NCI-H1417 treated with DMSO at 0.1 percent for 48 hours (cell line): ENCODE measurements at places on chromosomes 5 and 9.

- DNase-seq, result no peak
These were observed at the start of gene RNF38 for GRCh38 chr9:36399980-36400331. RNF38 (minus strand) TSS chr9:36400269; CDS start chr9:36400108, 161 bp downstream.

- no peak for DNase-seq
These were observed 24.3 kb downstream of the CPLX2 start for GRCh38 chr5:175895686-175896102.

DNA sequence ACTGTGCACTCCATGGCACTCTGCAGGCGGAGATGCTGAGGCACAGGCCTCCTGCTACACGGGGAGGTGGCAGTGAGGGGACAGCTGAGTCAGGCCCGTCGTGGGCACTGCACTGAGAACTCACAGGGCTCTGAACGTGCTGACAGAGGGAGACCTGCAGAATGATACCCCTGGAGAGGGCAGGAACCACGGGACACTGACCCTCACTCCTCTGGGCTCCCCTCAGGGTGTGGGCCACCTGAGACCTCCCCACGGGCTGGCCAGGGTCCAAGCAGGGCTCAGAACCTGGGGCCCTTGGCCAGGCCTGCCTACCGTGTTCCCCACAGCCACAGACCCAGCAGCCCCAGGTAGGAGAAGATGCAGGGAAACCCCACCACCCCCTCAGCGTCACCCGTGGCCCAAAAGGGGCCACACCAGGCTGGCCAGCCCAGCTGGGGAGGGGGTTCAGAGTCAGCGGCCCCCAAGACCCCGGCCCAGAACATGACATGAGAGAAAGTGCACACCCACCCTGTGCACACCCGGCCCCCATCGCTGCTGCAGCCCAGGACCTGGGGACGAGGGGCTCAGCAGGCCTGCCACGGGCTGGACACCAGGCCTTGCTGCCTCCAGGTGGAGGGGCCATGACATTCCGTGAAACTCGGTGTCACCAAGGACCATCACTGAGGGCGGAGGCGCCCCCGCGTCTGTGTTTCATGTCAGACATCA lies 30.9 kb downstream of the GLT6D1 start:
- no peak for DNase-seq

DNA sequence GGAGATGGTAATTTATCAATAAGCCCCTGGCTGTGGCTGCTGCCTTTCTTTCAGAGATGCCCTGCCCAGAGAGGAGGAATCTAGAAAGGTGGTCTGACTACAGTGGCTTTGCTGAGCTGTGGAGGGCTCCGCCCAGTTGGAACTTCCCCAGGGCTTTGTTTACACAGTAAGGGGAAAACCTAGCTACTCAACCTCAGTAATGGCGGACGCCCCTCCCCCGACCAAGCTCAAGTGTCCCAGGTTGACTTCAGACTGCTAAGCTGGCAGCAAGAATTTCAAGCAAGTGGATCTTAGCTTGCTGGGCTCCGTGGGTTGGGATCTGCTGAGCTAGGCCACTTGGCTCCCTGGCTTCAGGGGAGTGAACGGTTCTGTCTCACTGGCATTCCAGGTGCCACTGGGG lies 865.4 kb upstream of the ACO1 start:
- no peak for DNase-seq

- no peak for DNase-seq
These were observed 106.2 kb downstream of the IZUMO3 start for GRCh38 chr9:24439456-24439855.

GRCh38 chr9:112380102-112380824 lies at the start of gene HSDL2:
HSDL2 (plus strand) TSS chr9:112380108; CDS start chr9:112380164, 56 bp downstream.
- DNase-seq, result no peak

GRCh38 chr5:132110930-132111329 lies 37.3 kb downstream of the CSF2 start:
- no peak for DNase-seq

DNA sequence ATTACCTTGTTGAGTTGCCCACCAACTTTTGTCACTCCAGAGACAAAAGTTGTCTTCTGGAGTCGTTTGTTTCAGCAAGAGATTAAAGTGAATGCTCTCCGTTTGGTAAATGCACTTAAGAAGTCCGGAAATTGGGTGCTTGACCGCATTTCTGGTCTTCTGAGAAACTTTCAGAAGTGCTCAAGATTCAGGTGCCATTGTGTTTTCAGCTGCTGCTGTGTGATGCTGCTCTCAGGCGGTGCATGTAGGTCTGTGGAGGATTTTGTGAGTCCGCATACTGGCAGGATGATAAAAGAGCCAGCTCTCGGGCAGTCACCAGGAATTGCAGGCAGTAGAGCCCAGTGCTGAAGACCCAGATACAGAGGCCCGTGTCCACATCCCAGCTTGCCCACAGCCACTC lies 5.9 kb upstream of the NFIL3 start:
- DNase-seq, result no peak

DNA sequence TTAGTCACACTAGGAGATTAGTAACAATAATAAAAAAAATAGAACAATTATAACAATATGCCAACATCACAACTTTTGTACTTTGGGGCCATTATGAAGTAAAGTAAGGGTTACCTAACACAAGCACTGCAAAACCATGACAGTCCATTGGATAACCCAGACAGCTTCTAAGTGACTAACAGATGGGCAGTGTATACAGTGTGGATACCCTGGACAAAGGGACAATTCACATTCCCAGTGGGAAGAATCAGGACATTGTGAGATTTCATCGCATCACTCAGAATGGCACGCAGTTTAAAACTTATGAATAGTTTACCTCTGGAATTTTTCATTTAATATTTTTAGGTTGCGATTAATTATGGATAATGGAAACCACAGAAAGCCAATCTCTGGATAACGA lies 45.6 kb upstream of the JADE2 start:
- DNase-seq, result no peak

DNA sequence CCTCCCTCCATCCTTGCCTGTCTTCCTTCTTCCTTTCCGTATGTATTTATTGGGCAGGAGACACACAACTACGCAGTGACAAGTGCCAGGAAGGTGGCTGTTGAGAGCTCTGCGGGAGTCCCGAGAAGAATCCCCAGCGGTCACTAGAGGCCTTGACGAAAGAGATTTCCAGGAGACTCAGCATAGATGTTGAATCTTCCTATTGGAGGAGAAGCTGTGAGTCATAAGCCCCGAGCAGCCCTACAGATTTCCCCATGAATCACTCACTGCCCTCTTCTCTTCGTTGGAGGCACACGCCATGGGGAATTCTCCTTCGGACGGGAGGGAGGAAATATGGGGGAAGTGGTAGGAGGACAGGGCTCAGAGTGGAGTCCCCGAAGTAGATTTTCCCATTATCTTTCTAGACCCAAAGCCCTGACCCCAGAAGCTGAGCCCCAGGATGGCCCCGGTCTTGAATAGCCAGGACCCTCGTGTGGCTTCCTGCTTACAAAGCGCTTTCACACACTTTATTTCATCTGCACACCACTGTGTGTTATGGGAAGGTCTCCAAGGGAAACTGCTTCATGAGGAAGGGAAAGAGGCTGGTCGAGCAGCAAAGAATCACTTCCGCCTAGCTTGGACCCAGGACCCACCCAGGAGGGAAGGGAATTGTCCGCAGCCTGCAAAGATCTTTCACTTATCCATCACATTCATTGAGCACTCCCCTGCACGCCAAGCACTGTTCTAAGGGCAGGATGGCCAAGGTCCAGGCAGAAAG lies 12.7 kb downstream of the DUSP1 start:
- DNase-seq, result no peak

GRCh38 chr5:32297181-32298058 lies 15.3 kb downstream of the MTMR12 start:
- no peak for DNase-seq

DNA sequence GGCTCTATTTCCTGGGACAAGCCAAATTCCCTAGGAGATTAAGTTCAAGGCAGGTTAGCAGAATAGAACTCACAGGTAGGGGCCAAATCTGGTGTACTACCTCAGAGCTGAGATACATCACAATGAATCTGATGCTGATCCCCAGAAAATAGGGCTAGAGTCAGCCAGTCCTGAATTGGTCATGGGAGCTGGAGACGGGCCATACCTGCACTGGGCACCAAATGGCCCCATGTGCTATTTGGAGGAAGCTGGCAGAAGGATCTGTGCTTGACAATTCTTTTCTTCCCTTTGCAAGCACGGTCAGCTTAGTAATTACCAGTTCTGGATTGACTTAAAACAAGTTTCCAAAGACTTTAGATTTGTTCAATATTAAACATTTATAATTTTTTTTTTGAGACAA lies 10.4 kb upstream of the GNAQ start:
- no peak for DNase-seq

GRCh38 chr5:63655043-63655442 lies 307.2 kb downstream of the HTR1A start:
- DNase-seq, result no peak

GRCh38 chr9:28024676-28025075 lies 451.4 kb upstream of the C9orf72 start:
- DNase-seq, result peak; percentile 23

DNA sequence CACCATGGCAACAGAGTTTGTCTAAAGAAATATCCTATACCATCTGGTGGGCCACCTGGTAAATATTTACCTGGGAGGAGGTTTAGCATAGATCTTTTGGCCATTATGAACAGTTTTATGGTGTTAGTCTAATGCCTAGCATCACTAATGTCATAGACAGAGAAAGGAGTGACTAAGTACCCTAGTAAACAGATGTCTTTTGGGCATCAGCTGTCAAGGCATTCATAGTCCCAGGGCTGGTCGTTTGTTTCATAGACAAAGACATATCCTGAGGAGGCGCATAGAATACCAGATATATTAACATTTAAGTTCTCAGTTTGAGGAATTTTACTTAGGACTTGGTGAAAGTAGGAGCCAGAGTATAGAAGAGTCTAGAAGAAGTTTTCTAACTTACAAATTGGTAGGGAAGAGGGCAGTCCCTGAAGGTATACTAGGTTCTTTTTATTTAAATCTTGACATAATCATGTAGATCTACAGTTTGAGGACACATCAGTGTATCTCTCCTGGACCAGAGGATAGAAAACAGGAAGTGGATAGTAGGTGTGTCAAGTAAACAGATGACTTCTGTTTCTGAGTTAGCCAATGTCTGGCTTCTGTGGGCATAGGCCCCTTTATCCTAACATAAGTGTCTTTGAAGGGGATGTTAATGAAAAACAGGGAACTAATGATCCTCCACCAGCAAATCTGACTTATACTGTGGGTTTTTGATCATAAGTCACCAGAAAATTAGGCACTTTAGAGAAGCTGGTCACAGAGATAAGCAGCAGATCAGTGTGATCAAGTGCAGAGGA lies 105.0 kb upstream of the PRSS3 start:
- no peak for DNase-seq

DNA sequence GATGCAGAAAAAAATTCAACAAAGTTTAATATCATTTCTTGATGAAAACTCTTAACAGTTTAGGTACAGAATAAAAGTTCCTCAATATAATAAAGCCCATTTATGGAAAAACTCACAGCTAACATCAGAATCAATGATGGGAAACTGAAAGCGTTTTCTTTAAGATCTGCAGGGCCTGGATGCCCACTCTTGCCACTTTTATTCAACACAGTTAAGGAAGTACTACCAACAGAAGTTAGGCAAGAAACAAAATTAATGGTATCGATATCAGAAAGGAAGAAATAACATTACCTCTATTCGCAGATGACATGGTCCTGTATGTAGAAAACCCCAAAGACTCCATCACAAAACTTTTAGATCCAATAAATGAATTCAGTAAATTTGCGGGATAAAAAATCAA lies 542.4 kb upstream of the RGMB start:
- no peak for DNase-seq

DNA sequence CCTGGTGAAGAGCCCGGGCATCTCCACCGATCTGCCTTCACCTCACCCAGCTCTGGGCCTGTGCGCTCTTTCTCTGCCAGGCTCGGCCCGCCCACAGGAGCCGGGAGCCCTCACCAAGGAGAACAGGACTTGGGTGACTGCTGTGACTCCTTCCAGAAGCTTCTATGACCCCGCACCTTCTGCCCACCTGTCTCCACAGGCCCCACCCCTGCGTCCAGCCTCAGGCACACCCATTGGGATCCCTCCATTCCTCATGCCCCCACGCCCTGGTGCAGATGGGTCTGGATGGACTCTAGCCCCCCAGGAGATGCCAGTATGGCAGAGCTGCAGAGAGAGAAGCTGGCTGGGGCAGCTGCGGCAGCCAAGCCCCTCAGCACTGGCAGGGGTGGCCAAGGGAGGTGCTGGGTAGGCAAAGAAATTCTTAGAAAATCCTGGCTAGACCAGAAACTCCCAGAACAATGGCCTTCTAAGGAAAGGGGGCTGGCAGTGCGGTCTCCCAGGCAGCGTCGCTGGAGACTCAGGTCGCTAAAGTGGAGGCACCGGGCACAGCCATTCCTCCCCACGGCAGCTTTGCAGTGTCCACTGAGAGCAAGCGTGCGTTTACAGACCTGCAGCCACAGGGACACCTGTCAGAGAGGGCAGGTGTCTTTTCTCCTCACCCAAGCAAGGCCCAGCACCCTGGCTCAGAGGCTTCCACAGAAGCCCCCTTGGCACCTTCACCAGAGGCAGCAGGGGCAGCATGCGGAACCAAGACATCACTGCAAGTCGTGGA lies 17.3 kb downstream of the LPCAT1 start:
- no peak for DNase-seq

- no peak for DNase-seq
These were observed 10.5 kb upstream of the AHRR start for GRCh38 chr5:310941-311434.

- DNase-seq, result no peak
These were observed 28.8 kb downstream of the FOXD1 start for GRCh38 chr5:73419465-73420390.

- DNase-seq, result no peak
These were observed 278.5 kb downstream of the TAF11L14 start for GRCh38 chr5:17912794-17913193.

- DNase-seq, result no peak
These were observed 60.2 kb upstream of the STARD4 start for GRCh38 chr5:111572561-111572960.

DNA sequence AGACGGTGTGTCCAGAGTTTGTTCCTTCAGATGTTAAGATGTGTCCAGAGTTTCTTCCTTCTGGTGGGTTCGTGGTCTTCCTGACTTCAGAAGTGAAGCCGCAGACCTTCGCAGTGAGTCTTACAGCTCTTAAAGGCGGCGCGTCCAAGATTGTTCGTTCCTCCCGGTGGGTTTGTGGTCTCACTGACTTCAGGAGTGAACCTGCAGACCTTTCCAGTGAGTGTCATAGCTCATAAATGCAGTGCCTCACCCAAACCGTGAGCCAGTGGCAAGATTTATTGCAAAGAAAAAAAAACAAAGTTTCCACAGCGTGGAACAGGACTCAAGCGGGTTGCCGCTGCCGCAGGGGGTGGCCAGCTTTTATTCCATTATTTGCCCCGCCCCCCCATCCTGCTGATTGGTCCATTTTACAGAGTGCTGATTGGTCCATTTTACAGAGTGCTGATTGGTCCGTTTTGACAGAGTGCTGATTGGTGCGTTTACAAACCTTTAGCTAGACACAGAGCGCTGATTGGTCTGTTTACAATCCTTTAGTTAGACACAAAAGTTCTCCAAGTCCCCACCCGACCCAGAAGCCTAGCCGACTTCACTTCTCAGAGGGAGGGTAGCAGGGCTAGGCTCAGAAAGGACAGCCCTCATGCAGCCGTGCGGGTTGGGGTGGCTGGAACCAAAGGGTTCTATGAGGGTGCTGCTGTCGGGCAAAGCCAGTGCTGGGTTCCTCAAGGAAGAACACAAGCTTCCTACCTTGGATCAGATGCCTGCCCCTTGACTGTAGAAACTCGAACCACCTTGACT lies 9.1 kb upstream of the RNF130 start:
- no peak for DNase-seq

- DNase-seq, result no peak
These were observed 60.8 kb downstream of the LMX1B start for GRCh38 chr9:126674365-126675146.
